ENCODE measurements at places on chromosomes 2 and 18.

GRCh38 chr2:171136024-171136423 lies 24.7 kb downstream of the TLK1 start:
- no peak for DNase-seq

GRCh38 chr2:83747141-83747540 lies 711.9 kb downstream of the SUCLG1 start:
- no peak for DNase-seq

DNA sequence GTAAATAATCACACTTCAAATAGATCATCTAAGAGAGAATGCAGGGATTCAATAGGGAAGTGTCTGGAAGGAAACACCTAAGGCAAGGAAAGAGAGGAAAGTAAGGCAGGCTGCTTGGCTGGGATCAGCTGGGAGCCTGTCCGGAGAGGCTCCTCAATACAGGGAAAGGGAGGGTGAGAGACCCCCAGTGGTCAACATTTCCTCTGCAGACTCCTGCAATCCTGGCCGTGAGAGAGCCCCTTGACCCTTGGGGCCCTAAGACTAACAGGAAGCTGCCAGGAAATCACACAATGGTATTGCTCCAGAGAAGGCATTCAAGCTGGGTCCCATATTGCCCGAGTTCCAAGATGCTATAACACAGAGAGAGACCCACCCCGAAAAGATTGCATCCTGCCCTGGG lies 549.4 kb downstream of the NYAP2 start:
- no peak for DNase-seq

DNA sequence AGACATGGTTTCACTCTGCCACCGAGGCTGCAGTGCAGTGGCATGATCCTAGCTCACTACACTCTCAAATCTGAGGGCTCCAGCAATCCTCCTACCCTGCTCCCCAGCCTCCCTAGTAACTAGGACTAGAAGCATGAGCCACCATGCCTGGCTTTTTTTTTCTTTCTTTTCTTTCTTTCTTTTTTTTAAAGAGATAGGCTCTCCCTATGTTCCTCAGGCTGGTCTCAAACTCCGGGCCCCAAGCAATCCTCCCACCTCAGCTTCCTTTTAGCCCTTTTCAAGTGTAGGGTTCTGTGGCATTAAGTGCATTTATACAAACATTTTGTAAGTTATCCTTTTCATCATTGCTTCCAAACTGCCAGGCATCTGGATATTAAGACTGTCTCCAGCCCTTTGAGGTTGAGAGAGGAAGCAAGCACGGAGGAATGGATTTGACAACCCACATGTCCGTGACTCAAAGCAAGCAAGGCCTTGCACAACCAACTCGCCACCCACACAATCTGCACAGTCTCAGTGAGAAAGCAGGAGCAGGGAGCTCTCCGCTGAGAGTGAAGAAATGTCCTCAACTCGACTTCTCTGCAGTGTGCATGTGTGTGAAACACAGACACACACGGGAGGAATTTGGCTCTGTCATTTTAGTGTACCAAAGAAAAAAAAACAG lies 65.6 kb downstream of the ATP8B1 start:
- DNase-seq, result peak; percentile 29

DNA sequence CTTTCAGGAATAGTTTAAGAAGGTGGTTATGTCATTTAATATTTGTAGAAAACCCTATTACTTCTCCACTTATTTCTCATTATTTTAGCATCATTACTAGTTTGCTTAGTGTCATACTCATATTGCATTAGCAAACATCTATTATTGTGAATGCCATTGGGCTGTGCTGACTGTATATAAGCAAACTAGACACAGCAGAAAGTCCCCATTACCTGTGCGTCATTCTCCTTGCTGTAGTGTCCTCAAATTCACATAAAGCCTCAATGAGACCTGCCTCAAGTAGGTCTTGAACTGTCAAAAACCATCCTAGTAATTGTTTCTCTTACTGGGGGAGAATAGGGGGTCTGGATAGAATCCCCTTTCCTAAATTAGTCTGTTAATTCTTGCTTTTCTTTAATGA lies 43.6 kb downstream of the MALT1 start:
- no peak for DNase-seq

- no peak for DNase-seq
Observed at GRCh38 chr2:207492461-207492860, 37.3 kb upstream of the CREB1 start.

DNA sequence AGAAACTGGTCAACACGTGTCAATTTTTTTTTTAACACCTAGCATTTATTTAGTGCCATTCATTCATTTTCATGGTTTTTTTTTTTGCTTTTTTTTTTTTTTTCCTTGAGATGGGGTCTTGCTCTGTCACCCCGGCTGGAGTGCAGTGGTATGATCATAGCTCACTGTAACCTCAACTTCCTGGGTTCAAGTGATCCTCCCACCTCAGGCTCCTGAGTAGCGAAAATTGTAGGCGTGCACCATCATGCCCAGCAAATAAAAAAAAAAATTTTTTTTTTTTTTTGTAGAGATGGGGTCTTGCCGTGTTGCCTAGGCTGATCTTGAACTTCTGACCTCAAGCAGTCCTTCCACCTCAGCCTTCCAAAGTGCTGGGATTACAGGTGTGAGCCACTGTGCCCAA lies 21.1 kb downstream of the USP14 start:
- DNase-seq, result no peak

GRCh38 chr2:72095364-72095763 lies 52.3 kb downstream of the CYP26B1 start:
- DNase-seq, result no peak

DNA sequence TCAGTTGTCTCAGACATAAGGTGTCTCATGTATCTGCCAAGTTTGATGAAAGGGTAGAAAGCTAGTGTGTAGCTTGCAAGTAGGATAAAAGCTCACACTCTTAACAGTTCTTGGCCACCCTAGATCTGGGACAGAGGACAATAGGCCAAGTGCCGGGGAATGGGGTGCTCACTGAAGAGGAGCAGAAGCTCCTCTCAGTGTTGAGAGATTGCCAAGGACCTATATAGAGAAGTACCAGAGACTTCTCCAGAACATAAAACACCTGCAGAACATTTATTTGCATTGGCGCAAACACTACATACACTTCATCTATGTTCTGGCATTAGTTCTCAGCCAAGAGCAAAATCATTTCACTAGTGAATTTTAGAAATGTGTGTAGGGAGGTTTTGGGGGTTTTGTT lies 2.9 kb upstream of the GTF3C3 start:
- DNase-seq, result peak; percentile 40

DNA sequence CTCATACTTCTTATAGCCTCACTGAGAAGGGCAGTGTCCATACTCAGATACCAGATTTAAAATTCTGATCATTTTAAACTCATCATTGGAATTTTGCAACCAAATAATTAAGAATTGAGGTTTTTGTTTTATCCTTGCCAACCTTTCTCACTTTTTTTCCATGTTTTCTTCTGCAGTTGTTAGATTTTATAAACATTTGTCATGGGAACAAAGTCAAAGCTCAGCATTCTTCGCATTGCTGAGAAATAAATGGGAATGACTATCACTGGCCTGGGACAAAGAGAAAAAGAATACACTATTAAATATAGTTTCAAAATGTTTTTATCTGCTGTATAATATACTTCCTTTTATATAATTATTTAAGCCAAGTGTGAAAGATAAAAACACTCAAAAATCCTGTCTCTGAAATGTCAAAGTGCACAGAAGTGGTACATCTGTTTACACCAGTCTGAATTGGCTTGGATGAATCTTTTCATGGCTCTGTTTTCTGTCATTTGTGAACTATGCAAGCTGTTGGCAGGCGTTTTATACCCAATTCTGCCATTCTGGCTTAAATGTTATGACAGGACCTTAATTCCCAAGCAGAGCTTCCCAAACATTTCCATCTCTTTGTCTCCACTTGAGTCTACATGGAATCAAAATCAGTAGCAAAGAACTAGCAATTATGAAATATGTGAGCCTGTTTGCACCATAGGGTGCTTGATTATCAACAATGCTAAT lies 249.3 kb upstream of the SYT4 start:
- DNase-seq, result peak; percentile 22

- DNase-seq, result no peak
Observed at GRCh38 chr18:53677480-53677879, 547.0 kb downstream of the MBD2 start.

Data from right hindlimb (tissue), 1 donor.